Endothelial cell of umbilical vein (primary cell): ENCODE measurements at places on chromosomes 3 and 15.

GRCh38 chr3:146504498-146505197 is 35.3 kb upstream of the PLSCR2 start:
- DNase-seq: peak; percentile 49

GRCh38 chr3:11632564-11632963 is 11.2 kb downstream of the VGLL4 start:
- DNase-seq: no peak

DNA sequence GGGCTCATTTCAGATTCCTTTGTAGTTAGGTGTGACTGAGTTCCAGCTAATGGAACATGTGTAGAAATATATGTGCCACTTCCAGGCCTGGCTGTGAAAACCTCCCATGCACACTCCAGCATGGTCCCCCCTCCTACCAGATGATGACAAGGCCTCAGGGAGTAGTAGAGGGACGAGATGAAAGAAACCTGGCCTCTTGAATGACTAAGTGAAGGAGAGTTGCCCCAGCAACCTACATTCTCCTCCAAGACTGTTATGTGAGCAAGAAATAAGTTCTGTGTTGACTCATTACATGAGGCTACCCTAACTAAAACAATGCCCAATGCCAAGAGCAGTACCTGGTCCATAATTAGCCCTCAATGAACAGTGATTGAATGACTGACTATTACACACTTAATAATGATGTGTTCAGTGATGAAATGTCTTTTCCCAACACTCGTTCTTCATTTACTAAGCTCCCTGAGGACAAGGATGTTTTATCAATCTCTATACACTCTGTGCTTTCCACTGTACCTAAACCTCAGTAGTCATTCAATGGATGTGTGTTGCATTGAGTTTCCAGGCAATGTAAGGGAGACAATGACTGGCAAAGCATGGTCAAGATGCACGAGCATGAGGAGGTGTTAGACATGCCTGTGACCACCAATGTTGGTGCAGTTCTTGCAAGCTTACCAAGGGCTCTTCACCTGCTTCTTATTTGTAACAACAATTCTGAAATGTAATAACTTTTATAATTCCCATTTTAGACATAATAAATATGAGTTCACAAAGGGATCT is 62.0 kb upstream of the BCL6 start:
- no peak for DNase-seq

- DNase-seq: peak; percentile 90
Measured at GRCh38 chr15:101183226-101183930, 68.5 kb downstream of the CHSY1 start.

- no peak for DNase-seq
Measured at GRCh38 chr3:113157408-113158030, 53.8 kb upstream of the BOC start.

DNA sequence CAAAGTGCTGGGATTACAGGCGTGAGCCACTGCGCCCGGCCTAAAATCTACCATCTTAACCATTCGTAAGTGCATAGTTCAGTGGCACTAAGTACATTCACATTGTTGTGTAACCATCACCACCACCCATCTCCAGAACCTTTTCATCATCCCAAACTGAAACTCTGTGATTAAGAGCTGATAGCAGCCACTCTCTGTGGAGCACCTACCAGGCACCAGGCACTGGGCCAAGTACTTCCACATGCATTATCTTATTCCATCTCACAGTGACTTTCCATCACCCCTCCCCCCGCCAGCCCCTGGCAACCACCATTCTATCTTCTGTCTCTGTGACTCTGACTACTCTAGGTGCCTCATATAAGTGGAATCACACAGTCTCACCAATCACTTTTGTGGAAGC is 2.3 kb upstream of the INSYN1 start:
- DNase-seq: no peak
